Stimulated activated CD8-positive, alpha-beta memory T cell treated with anti-CD3 and anti-CD28 coated beads, Interleukin-4, amount 100 ng/mL, for 4 hours (primary cell): ENCODE measurements at places on chromosomes 5 and 9.

- DNase-seq: no peak
These were observed 10.7 kb downstream of the AGTPBP1 start for GRCh38 chr9:85730916-85731630.

- no peak for DNase-seq
These were observed 251.6 kb downstream of the MPDZ start for GRCh38 chr9:13027879-13028278.

GRCh38 chr5:135064235-135064570 lies 30.2 kb upstream of the PITX1 start:
- DNase-seq: no peak

DNA sequence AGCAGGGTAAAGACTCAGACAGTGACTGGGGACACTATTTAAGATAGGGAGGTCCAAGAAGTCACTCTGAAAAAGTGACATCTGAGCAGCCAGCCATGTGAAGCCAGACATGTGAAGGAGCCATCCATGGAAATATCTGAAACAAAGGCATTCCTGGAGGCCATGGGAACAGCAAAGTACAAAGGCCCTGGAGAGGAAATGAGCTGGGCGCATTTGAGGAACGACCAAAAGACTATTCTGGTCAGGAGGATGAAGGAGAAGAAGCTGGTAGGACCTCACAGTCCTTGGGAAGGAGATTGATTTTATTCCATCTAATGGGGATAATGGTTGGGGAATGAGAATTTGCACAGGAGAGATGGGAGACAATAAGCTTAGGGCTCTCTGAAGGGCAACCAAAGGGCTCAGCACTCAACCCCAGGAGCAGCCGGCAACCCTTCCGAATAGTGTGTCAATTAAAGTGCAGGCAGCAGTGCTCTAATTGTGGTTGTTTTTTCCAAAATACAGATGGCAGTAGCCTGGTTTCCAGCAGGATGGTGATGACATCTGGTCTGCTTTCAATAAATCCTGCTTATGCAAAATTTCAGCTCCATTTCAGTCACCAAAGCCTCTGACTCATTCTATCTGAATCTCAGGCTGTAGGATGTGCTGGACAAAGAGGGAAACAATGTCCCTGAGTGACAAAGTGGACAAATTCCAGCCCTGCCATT lies 26.7 kb downstream of the FOXI1 start:
- DNase-seq: no peak

DNA sequence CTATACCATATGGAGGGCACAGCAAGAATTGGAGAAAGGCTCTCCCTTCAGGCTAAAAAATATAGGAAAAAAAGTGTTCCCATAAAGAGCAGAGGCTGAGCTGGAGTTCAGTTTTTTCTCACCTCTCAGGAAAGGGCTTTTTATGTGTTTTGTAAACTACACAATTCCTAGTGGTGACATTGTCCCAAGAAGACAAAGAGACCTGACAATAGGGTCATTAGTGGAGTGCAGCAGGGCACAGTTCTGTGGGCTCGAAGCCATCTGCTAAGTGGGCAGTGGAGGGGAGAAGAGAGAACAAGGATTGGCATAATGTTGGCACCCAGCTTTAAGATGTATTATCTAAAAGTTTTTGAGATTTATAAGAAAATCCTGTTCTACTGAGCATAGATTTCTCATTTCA lies 162.5 kb downstream of the HCN1 start:
- DNase-seq: no peak

DNA sequence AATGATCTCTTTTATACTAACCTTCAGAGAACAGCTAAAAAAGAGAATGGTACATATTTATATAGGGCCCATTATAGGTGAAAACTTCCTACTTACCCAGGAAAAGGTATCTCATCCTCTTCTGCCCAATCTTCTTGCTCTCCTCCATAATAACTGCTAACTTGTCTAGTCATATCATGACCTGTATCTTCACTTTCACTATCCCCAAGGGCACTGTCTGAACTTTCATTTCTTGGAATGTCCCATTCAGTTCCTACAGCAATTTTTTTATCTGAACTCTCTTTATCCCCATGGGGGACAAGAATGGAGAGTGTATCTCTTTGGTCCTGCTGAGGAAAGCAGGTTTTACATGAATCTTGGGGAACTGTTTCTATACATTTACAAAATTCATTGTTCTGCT lies 36.4 kb upstream of the RAPGEF6 start:
- DNase-seq: no peak

GRCh38 chr9:68913054-68913453 lies 100.9 kb downstream of the PRKACG start:
- no peak for DNase-seq

DNA sequence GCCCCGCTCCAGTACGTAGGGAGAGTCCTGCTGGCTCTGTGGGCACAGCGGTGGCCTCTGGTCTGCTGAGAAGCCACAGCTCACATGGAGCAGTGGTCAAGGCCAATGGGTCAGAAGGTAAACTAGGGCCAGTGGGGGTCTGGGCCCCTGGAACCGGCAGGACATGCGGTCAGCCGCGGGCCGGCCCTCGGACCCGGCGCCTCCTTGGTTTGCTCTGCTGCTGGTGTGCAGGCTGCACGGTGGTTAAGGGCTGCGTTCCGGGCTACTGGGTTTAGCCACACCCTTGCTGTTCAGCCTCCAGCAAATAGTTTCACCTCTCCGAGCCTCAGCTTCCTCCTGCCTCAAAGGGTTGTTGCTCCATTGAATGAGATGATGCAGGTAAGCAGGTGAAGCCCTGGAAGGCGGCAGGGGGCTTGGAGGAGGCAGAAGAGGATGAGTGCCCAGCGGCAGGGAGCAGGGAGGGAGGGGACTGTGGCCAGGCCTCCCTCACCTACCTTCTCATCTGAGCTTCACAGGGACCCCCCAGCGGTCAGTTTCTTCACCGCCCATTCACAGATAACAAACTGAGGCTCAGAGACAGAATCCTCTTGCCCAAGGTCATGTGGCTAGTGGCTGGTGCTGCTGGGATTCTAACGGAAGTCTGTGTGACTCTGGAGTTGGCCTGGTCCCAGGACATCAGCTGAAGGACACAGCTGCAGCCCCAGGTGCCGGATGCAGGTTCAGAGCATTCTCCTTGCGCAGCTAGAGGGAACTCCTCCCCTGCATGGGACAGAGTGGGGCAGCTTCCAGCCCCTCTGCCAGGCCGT lies 3.7 kb upstream of the COL5A1 start:
- DNase-seq: no peak

- DNase-seq: no peak
These were observed 149.4 kb downstream of the HSD17B3 start for GRCh38 chr9:96152550-96152949.

DNA sequence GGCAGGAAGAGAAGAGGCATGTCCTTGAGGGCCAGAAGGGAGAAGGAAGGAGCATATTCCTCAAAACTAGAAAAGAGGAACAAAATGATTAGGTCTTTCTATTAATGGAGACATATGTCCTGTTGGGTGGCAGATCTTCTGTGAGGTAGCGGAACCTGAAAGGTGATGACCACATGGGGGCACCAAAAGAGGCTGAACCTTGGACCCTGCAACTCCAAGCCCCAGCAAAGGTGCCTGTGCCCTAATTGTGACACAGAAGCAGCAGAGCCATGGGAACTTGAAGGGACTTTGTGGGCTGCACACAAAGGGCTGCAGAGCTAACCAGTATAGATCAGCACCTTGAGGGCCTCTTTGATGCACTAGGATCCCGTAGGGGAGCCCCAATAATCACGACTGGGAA lies 158.0 kb downstream of the BAAT start:
- DNase-seq: no peak

DNA sequence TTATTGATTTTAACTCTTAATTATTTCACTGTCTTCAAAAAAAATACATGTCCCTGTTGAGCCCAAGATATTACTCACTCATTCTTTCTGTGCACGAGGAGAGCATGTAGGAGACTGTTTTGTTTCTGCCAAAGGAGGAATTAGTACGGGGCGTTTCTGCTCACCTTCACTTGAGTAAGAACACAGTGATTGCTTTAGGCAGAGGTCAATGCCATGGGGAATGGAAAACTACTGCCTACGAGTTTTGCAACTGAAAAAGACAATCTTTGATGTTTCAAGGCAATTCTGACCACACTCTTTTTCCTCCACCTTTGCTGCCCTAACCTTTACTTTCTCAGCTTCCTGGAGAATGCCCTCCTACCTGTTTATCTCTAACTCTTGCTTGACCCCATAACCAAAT lies 109.4 kb downstream of the CCDC192 start:
- no peak for DNase-seq

DNA sequence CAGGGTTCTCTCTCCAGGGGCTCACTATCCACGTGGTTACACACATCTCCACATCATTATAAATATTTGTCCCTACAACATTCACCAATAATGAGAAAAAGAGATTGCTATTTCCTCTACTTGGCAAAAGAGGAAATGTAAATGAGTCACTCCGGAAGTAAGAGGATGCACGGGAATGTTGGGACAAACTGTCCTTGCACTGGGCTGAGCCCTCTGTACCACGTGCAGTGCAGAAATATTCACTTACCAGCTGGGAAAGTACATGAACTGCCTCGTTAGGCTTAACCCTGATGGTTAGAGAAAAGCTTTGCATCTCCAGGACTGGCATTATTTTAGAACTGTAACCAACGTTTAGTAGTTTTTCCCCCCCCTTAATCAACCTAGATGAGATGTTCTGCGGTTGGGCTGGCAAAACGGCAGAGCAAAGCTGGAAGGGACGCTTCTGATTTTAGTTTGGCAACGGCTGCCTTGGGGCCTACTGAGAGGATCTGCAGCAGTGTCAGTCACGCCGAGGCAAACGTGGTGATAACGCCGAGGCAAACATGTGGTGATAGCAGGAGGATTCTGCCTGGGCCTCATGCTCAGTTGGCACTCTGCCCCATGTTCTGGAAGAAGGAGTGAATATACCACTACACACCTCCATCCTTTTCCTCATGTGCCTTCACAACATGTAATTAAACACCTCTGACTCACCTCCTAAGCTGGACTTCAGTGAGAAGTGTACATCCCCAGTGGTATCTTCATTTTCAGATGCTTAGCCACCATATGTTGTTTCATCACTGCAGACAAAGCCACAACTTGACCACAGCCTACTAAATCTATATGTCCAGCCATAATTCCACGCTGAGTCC lies 661.4 kb upstream of the KLF4 start:
- DNase-seq: no peak

DNA sequence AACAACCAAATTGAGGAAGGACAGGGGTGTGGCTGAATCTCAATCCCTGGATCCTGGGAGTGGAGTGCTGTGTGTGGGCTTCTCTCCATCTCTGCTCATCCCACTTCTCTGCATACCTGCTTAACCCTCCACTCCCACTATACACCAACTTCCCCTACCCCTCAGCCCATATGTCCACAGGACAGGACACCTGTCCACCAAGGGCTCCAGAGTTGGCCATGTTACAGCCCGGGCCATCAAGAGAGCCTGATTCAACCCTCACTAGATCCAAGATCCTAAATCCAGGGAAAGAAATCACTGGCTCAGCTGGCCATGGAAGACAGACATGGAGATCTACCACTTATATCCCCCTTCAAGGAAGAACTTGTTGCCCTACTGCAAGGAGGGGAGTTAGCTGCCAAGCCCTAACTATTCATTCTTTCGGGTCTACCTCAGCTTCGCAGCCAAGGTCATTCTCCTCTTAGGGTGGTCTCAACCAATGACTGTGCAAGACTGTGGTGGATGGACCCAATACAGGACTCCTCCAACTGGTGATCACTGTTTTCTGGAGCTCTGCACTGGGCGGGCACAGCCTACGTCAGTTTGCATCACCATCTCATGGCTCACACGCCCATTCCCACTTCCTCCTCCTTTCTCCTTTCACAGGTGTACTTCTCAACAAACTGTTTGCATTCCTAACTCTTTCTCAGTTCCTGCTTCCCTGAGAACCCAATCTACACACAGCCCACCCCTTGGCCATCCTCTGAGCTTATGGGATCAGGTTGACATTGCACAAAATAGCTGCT lies 53.7 kb upstream of the ZBTB43 start:
- no peak for DNase-seq

DNA sequence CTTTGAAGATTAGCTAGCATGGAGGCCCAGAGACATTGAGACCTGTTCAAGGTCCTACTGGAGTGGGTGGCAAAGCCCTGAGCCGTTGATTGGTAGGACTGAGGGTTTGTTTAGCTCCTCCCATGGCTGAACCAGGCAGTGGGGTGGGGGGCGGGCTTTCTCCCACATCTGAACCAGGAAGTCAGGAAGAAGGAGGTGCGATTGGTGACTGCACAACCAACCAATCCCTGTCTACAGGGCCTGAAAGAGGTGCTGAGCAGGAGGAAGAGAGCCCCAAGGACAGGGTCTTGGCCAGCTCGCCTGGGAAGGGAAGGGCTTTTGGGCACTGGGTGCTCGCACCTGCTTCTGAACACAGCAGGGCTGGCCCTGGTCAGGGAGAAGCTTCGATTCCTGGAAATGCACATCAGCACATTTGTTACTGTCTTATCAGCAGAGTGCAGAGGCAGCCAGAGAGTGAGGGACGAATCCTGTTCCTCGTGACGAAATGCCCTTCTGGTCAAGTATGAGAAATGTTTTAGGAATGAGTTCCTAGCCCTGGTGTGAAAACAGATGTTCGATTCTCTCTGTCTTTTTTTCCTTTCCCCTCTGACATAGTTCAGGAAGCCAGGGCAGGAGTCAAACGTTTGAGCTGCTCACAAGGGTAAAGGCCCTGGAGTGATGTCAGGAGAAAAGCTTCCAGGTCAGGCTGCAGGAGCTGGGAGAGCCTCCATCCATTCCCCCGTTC lies 294.8 kb upstream of the KLF4 start:
- no peak for DNase-seq

DNA sequence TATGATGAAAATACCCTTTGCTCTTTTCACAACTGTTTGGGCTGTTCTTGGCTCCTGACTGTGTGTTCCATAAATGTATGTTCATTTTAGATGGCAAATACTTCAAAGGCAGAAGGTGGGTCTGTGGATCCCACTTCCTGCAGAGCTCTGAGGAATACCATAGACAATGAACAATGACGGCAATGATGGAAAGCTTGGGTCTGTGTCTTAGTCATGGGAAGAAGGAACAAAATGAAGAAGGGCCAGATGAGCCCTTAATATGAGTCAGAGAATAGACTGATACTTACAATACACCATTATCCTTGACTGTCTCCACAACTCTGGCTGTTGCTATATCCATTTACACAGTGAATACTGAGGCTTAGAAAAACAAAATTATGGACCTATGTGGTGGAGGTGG lies 126.0 kb downstream of the SLIT3 start:
- no peak for DNase-seq

GRCh38 chr9:68631811-68632210 lies 73.2 kb upstream of the PIP5K1B start:
- no peak for DNase-seq

DNA sequence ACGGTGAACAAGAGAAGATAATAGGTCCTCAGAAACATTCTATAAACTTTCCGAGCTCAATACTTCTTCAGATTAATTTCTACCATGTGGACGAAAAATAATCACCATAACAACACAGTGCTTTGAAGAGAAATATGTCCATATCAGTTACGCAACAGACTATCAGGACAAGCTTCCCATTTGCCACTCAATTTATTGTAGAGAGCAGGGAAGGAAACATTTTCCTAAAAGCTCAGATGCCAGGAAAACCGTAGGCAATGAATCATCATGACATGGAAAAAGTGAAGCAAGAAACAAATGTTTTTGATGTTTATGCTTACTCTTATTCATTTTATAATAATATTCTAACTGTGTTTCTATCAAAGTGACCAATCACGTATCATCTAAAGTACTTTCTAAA lies 87.6 kb downstream of the S1PR3 start:
- no peak for DNase-seq
